ENCODE measurements at places on chromosomes 13 and 19.

GRCh38 chr13:44274771-44275205 lies 98.8 kb upstream of the SERP2 start:
- peak; percentile 67 for DNase-seq

DNA sequence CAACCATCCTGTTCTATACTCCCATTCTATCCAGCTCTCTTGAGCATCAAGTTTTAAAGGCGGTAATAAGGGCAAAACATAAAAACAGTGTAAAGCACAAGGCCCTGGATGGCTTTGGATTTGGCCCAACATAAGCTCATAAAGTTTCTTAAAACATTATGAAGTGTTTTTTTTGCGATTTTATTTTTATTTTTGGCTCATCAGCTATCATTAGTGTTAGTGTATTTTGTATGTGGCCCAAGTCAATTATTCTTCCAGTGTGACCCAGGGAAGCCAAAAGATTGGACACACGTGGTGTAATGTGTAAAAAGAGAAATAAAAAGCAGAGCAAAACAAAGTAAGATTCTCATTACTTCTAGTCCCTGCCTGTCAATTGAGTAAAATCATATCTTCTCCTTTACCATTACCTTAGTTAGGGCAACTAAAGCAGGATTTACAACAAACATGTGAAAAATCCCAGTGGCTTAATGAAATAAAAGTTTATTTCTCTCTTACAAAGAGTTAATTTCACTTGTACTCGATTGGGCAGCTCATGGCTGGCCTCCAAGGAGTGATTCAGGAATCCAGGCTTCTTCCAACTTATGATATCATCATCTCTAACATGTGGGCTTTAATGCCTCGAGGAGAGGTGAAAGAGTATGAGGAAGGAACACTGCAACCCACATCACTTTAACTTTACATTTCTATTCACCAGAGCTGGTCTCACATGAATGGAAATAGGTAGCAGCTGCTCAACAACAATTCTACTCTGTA lies 725.2 kb upstream of the SLITRK1 start:
- no peak for DNase-seq

DNA sequence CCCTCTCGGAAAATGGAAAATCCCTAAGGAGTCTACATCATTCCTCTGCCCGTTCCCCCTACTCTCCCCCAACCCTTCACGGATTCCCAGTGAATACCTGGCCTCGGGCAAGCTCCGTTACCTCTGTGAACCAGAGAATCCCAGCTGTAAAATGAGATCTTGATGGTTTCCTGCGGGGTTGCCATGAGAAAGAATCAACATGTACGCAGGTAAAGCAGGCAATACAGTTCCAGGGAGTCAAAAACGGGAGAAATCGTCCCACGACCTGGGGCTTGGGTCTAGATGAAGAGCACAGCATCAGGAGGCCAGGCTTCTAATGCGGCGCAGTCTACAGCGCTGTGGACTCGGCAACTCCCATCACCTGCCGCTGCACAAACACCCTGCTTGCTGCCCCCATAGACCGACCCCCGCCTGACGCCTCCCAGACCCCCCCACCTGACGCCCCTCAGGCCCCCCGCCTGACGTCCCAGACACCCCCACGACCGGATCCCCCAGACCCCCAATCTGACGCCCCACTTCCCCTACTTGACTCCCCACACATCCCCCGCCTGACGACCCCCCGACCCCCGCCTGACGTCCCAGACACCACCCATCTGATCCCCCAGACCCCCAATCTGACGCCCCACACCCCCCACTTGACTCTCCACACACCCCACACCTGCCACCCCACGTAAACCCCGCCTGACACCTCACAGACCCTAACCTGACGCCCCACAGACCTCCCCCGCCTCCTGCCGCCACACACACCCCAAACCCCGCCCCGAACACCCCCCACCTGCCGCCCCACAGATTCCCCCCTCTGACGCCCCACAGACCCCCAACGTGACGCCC lies 680 bp downstream of the LIG4 start:
- DNase-seq, result peak; percentile 18

GRCh38 chr13:27572234-27572901 lies 48.0 kb downstream of the LNX2 start:
- peak; percentile 22 for DNase-seq

GRCh38 chr19:50580970-50581634 lies 12.9 kb upstream of the LRRC4B start:
- no peak for DNase-seq

GRCh38 chr19:2627319-2627829 lies 75.1 kb downstream of the GNG7 start:
- DNase-seq, result no peak

GRCh38 chr13:102862624-102863210 lies 16.9 kb downstream of the ERCC5 start:
- DNase-seq, result no peak

DNA sequence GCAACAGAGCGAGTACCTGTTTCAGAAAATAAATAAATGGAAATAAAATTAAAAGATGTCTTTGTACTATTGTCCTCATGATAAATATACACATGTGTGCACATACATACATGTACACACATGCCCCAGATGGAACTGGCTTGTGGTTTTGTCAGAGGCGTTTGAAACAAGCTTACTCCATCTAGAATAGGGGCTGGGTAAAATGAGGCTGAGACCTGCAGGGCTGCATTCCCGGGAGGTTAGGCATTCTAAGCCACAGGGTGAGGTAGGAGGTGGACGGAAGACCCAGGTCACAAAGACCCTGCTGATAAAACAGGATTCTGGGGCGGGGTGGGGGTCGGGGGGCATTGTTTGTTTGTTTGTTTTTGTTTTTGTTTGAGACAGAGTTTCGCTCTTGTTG lies 8.1 kb upstream of the SIN3B start:
- DNase-seq, result no peak

DNA sequence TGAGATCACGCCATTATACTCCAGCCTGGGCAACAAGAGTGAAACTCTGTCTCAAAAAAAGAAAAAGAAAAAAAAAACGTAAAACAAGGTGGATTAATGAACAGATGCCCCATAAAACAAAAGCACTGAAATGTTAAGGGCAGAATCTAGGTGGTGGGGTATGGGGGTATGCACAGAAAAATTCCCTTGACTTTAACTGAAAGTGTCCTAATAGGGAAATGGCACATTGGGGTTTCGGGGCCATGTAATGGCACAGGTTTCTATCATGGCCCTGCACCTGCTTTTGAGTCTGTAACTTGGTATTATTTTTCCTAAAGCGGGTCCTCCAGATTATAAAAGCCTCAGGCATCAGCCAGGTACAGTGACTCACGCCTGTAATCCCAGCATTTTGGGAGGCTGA lies 16.2 kb downstream of the NOP53 start:
- no peak for DNase-seq

GRCh38 chr13:111046590-111047141 lies 68.4 kb upstream of the ARHGEF7 start:
- no peak for DNase-seq

- DNase-seq, result no peak
These were observed 142.5 kb downstream of the TEX29 start for GRCh38 chr13:111462944-111463343.

- no peak for DNase-seq
These were observed 186.6 kb downstream of the TM9SF2 start for GRCh38 chr13:99687723-99688397.

- peak; percentile 38 for DNase-seq
These were observed 379.4 kb downstream of the KLF12 start for GRCh38 chr13:73754727-73755292.

DNA sequence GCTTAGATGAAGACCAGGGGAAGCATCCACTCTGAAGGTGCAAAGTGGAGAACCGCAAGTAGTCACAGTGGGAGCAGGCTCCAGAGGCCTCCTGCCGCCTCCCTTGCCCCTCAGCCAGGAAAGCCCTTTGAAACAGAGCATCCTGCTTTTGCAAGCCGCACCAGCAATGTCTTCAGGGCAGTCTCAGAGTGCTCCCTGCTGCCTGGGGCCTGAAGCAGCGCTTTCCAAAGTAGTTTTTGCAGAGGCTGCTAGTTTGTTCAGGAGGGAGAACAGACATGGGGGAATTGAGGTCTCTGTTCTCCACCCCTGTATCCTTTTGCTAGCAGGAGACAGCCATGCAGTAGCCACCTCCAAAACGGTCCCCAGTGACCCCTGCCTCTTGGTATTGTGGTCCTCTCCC lies 15.8 kb upstream of the POP4 start:
- no peak for DNase-seq

GRCh38 chr19:41940731-41941409 lies 12.6 kb upstream of the ERFL start:
- DNase-seq, result no peak

DNA sequence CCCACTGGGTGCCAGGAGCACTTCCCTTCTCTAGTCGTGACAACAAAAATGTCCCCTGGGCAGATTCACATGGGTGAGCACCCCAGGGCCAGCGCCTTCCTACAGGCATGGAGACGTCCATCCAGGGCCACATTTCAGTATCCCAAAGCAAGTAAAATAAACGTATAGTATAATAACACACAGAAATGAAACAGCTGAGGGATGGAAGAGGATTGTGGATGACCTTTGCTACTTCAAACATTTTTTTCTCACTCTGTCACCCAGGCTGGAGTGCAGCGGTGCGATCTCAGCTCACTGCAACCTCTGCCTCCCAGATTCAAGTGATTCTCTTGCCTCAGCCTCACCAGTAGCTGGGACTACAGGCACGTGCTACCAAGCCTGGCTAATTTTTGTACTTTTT lies 28.2 kb downstream of the CILP2 start:
- DNase-seq, result no peak

GRCh38 chr13:93098972-93099371 lies 127.6 kb upstream of the GPC6 start:
- no peak for DNase-seq

- DNase-seq, result no peak
These were observed 255.5 kb downstream of the KCTD12 start for GRCh38 chr13:76630629-76631230.

DNA sequence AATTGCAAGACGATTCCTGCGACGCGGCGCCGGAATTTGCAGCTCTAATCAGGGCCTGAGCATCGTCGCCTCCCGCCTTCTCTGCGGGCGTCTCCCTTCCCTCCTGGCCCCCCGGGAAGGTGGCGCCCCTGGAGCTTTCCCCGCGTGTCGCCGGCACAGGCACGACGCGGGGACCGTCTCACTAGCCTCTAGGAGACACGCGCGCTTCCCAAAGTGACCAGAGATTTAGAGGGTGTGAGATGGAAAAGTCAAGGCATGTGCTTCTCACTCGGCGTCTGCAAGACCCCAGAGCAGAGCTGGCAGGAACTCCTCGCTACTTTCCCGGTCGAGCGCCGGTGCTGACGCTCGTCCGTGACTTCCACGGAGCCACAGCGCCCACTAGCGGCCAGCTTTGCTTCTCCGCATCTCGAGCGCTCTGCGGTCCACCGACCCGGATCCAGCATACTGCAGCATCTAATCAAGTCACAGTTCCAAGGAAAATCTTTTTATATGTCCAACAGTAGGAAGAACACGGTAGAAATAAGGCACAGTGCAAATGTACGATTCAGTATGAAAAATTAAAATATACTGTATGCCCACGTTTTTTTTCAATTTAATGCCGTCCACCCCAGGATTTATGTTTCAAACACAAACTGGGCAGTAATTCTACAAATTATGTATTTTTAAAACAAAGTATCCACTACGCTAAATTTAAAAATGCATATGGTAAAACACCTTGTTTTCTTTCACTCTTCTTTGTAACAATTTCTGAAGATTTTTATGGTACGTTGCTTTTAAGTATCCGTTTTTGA lies 977 bp upstream of the EFNB2 start:
- peak; percentile 96 for DNase-seq

DNA sequence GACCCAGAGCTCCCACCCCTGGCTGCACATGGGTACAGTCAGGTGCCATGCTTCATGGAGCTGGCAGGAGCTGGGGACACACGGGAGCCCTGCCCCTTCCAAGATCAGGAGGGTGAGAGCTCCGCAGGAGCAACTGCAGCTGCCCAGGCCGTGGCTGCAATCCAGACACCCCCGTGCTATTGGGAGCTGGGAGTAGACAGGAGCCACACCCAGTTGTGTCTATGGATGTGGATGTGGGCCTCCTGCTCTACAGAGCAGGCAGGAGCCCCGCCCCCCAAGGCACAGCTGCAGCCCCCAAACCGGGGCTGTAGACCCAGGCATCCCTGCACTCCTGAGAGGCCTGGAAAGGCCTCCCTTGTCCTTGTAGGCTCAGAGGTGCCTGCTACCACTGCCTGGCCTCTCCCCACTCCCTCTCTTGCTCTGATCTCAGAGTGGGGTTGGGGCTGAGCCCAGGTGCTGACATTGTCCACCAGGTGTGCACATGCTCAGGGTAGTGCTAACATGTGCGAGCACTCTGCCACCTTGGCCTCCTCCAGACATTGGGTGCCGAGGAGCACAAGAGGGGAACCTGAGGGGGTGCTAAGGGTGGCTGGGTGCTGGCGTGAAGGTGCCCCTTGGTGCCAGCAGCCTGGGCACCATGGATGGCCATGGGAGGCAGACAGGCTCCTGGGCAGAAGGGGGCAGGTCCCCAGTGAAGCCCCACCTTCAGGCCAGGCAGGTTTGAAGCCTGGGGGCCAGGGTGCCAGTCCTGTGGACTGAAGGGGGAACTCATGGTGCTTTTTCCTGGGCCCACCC lies 8.0 kb upstream of the BAX start:
- DNase-seq, result no peak

- no peak for DNase-seq
These were observed 8.6 kb upstream of the RNF6 start for GRCh38 chr13:26230703-26231102.

- DNase-seq, result peak; percentile 54
These were observed 941 bp downstream of the MYPOP start for GRCh38 chr19:45901432-45901911.

DNA sequence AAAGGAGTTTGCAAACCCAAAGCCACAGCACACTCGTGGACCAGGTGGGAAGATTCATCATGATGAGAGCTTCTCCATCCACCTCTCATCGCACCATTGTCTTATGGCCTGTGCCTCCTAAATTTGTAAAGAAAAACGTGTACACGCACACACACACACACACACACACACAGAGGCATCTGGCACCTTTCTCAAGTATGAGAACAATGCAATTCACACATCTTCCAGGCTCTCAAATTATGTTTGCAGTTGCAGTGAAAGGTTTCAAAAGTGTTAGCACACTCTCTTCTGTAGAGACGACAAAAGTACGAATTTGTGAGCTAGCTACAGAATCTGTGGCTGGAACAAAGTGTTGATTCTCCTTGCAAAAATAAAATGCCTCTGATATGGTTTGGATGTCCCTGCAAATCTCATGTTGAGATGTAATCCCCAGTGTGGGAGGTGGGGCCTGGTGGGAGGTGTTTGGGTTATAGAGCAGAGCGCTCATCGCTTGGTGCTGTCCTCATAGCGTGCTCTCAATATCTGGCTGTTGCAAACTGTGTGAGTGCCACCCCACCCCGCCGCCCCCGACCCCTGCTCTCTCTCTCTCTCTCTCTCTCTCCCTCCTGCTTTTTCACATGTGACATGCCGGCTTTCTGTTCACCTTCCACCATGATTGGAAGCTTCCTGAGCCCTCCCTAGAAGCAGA lies 21.8 kb upstream of the RAB20 start:
- no peak for DNase-seq

- DNase-seq, result no peak
These were observed 80.5 kb downstream of the CCNA1 start for GRCh38 chr13:36512771-36513170.
